NCI-H510A (cell line): ENCODE measurements at places on chromosomes 2 and 18.

DNA sequence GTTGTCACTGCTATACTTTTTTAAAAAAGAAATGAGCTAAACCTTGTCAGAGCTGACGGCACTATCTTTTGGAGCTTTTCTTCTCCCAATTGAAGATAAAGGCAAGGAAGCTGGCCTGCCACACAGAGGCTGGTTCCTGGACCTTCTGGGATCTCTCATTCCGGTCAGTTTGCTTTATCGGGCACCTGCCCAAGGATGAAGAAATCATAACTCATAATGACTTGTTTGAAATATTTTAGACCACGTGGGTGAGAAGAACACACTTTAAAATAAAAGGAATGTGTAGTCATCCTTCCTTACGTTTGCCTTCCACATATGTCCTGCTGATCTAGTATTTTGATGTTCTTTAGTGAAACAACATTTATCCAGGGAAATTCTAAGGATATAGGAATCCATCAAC, 535.7 kb downstream of the DCC start:
- no peak for DNase-seq

DNA sequence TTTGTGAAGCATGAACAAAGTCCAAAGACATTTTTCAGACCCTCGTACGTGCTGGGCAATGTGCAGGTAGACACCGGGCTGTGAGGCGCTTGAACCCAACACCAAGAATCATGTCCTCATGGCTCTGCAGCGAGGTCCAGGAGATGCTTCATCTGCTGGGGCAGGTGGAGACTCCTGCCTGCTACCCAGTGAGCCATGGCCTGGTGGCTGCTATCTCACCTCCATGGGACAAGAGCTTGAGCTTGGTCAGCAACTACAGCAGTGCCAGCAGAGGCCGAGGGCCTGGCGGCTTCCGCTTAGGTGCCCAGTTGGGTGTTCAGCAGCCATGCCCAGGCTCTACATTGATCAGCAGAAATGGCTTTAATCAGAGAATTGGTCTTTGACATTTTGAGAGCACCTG, 281.0 kb upstream of the HS6ST1 start:
- DNase-seq: no peak

DNA sequence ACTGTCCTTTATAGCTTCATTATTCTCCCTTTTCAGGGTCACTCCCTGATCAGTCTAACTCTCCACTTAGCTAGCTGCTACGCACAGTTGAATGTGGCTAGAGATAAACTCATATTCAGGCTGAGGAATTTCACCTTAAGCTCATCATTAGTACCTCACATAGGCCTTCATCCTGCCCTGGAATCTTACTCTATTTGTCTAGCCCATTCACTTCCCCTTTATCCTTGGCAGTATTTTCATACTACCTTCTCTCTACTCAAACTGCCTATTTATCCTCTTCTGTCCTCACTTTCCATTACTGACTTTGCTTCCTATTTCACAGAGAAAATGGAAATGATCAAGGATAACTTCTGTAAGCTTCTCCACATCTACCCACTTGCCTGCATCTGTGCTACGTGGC, 10.6 kb upstream of the DSC2 start:
- no peak for DNase-seq

GRCh38 chr2:78817430-78817829, 208.1 kb upstream of the REG3G start:
- DNase-seq: no peak

DNA sequence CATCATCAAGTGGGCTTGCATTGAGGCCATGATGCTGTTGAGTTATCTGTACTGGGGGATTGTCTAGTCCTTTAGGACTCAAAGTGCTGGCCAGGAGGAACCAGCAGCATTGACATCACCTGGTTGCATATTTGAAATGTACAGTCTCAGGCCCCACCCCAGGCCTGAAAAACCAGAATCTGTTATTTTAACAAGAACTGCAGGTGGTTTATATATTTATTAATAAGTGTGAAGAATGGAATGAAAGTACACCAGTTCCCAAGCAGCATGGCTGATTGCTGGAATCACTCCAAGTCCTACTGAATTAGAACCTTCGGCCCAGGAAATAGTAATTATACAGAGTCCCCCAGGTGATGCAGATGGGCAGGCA, 2.8 kb downstream of the IL1F10 start:
- no peak for DNase-seq

GRCh38 chr2:72797740-72798139, 28.1 kb downstream of the EXOC6B start:
- no peak for DNase-seq

GRCh38 chr18:10453806-10454680, at the start of gene APCDD1:
Gene APCDD1 (plus strand): TSS chr18:10454635. CDS start chr18:10454982, 347 bp downstream.
- no peak for DNase-seq

DNA sequence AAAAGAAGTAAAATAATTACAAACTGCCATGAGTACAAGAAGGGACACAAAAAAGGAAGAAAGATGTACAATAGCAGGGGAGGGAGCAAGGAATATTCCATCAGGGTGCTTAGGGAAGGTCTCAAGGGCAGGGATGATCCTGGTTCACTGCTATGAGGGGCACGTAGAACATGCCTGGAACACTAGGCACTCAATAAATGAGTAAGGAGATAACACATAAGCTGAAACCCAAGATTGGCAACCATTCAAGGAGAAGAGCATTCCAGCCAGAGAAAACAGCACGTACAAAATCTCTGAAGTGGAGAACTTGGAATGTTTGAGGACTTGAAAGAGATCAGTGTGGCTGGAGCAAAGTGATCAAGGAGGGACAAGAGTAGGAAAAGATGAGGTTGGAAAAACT, 103.2 kb downstream of the FAM161A start:
- DNase-seq: no peak

DNA sequence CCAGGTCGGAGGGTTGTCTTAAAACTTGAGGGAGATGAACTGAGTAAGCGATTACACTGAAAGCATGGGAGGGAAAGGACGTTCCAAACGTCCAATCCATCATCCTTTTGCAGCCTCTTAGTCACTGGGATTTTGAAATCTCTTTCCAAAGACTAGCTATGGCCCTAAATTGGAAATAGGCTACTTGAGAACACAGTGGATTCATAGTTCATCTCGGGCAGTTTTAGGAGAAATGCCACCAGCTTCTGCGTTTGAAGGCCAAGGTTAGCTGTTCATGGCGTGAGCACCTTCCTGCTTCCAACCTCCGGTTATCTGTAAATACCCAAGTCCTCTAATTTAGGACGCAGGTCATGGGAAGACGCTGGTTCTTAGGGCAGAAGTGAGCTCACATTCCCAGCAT, 821 bp upstream of the EML6 start:
- DNase-seq: no peak

GRCh38 chr18:70405052-70405451, 116.2 kb downstream of the SOCS6 start:
- no peak for DNase-seq

DNA sequence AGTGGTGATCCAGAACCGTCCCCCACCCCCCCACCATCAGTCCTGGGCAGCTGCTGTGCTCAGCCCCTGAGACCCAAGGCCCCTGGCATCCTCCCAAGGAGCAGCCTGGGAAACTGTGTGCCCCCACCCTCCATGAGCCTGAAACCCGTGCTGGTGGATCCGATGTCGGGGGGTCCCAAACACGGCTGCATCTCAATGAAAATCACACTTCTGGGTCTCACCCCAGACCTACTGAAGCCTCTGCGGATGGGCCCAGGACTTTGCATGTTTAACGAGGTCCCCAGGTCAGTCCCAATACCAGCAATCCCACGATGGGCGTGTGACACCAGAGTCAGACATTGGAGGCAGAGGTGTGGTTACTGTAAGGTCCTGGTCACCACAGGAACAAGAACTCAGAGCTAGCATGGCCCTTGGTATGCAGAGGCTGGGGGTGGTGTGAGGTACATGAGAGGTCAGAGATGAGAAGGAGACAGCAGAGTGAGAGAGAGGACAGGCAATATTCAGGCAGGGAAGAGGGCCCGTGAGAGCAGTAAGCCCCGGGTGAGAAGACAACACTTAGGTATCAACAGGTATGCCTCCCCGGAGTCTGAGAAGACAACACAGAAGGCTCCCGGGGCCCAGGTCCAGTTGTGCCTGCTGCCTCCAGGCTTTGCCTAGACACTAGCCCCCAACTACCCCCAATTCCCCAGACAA, 32.6 kb downstream of the MRPL35 start:
- DNase-seq: no peak

DNA sequence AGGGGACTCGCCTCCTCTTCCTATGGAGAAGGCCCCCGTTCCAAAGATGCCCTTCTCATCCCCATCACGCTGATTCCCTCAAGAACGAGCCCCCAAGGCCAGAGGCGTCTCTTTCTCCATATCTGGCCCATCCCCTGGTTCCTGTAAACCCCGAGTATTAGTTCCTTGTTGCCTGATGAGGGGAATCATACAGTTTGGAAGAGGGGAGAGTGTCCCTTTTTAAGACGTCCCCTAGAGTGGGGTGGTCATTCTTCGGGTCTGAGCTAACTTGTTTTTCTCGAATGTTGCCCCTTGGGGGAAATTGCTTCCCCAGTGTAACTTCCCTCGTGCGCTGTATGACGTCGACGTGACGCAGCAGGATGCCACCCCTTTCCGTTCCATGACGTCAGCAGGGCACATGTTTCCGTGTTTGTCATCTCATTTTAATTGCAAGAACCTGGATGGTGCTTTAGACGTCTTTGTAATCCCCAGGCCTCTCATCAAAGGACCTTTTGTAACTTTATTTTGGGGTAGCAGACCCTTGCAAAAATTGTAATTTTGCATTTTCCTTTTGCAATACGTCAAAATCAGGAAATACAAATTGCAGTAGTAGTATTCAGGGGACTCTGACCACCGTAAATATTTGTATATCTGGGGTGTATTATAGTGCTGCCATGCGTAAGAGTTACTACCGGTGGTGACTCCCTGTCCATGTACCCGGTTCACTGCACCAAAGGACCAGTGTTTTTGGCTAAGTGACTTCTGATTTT, 569 bp downstream of the BABAM2 start:
- DNase-seq: peak; percentile 30

- DNase-seq: no peak
These were observed 158.4 kb downstream of the BCL2 start for GRCh38 chr18:63161032-63161760.

GRCh38 chr2:204274991-204275390, 270.3 kb upstream of the PARD3B start:
- no peak for DNase-seq

DNA sequence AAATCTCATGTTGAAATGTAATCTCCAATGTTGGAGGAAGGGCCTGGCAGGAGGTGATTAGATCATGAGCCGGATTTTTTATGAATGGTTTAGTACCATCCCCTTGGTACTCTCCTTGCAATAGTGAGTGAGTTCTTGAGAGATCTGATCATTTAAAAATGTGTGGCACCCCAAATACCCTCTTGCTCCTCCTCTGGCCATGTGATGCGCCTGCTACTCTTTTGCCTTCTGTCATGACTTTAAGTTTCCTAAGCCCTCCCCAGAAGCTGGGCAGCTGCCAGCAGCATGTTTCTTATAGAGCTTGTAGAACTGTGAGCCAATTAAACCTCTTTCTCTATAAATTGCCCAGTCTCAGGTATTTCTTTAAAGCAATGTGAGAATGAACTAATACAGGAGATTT, 72.6 kb upstream of the FIGN start:
- no peak for DNase-seq

DNA sequence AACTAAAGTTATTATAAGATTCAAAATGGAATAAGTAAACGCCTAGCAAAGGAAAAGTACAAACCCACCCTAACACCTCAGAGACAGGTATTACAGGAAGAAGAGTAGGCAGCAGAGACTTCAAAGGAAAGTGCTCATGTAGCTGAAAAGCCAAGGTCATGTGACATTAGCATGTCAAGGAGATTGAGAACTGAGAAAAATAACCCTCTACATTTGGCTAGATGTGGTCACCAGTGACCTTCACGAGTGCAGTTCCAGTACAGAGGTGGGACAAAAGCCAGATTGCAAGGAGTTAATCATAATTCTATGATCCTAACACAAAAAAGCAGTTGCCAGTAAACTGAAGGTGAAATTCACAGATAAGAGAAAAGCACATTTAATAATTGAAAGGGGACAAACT, 252.7 kb downstream of the ZEB2 start:
- DNase-seq: no peak

DNA sequence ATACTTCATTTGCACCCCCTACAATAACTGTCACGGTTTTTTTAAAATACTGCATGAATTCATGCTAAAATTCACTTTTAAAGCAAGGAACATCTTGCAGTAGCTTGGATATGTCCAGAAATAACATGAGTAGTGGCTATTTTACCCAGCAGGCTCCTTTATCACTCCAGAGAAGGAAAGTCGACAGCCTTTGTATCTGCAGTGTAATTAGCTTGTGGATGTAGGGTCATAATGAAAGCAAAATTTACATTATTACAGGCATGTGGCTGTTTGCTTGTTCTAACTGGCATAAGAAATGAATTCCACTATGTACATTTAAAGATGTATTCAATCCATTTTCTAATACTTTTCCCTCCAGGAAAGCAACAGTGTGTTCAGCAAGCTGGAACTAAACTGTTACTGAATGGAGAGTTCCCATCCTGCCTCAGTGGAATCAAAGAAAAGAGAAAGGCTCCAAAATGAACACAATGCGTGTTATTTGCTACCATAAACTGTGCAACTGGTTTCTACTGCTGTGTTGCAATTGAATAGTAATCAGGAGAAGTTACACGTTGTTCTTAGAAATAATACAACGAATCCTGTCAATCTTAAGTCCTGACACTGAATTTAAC, 321.2 kb upstream of the VRK2 start:
- no peak for DNase-seq

DNA sequence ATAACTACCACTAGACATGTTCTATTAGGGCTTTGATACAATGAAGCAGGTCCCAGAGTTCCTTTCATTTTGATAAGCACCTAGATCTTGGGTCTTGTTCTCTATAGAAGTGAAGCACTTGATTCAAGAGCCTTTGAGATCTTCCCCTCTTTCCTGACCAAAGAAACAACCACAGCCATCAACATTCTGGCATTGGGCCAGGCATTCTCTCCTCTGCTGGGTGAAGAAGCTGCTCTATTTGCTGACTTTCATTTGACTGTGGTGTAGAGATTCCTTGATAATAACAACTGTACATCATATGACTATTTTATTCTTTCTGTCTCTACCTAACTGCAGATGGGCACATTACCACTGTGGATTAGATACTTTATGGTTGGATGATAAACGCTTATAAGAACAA, 96.6 kb upstream of the LYPD1 start:
- peak; percentile 26 for DNase-seq

DNA sequence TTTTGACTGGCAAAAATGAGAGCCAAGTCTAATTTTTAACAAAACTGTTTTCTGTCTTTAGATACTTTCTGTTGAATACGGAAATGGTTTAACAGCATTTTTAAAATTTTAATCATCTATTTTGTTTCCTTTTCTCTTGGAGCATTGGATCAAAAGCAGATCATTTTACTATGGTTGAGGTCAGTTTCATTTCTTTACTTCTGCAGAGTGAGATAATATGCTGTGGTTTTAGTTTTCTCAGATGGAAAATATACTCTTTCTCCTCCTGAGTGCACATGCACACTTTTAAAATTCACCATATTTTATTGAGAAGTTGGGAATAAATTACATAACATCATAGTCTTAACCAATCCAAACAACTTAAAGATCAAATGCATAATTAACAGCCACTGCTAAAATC, 283.3 kb downstream of the SLC8A1 start:
- DNase-seq: no peak
